ENCODE measurements at places on chromosomes 5 and 9.

- DNase-seq: no peak
These were observed 45.3 kb downstream of the SMARCA2 start for GRCh38 chr9:2060424-2060823.

DNA sequence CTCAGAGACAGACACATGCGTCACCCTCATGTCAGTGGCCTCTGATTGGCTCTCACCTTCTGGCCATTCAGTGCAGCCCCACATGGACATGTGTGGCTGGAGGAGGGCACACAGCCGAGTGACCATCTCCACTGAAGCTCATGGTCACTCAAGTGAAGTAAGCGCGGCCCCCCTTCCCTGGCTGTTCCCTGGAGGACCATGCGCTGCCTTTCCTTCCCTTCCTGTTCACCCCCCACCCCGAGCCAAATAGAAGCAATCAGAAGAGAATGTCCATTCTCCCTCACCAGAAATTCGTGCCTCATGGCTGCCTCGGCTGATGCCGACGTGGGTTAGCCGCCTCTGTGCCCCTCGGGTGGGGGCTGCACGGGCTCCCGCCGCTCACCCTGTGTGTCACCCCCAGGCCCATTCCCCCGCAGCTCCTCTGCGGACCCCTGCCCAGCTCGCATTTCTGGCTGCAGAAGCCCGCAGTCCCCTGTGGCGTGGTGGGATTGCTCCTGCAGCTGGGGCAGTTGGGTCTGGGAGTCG, 12.5 kb upstream of the COL5A1 start:
- DNase-seq: no peak

DNA sequence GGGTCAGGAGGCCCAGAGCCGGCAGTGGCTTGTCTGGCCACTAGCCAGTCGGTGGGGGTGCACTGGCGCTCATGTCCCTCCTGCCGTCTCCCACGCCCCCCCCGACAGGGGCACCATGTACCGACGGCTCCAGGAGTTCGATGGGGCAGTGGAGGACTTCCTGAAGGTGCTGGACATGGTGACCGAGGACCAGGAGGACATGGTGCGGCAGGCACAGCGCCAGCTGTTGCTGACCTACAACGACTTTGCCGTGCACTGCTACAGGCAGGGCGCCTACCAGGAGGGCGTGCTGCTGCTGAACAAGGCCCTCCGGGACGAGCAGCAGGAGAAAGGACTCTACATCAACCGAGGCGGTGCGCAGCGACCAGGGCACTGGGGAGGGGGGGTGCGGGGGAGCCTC, 8.1 kb downstream of the TTC16 start:
- no peak for DNase-seq

DNA sequence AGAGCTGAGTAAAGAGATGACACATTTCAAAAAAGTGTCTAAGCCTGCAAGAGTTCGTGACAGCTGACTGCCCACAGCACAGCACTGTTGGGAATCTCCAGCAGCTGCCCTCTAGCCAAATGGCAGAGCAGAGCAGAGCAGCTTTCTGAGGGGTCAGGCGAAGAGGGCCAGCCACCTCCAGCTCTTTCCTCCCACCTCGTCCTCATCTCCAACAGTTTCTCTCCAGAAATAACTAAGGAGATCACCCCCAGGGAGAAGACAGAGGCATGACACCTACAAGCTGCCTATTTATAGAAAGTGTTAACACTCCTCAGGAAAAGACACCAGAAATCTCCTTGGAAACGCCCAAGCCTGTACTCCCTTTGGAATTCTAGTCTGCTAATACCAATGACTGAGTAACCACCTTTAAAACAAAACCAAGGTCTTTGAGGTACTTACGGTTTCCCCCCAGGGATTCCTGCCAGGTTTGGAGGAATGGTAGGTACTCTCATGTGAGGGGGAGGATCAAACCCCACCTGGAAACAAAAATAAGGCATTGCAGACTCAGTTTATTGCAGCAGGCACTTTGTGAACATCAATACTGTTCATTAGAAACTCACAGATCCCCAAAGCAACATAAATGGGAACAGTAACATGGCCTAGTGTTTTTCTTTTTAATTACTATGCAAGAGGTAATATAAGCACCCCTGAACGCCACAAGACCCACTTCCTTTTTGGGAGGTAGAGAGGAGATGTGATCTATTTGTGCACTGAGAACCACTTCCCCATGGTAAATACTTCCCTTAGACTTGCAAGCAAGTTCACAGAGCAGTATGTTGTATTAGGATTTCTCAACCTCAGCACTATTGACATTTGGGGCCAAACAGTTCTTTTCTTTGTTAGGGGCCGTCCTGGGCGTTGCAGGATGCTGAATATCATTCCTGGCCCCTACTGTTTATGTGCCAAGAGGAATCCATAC, 79.3 kb downstream of the TLE1 start:
- no peak for DNase-seq

DNA sequence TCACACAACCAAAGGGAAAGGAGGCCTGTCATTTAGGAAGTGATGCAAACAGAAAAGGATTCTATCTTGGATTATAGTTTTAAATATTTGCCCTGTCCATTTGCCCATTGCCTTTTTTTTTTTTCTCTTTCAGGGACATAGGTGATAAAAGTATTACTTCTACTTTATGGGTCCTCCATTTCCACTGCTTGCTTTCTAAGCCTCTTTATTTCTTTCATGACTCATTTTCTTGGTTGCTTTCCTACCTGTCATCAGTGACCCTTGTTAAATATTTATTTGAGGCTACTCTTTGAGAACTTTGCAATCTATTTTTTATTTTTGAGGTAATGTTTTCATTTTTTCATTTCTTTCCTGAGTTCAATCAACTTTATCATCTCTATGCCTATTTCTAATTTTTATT, 522.9 kb upstream of the ARRDC3 start:
- no peak for DNase-seq

GRCh38 chr5:144315994-144316634, 145.4 kb downstream of the KCTD16 start:
- DNase-seq: no peak

DNA sequence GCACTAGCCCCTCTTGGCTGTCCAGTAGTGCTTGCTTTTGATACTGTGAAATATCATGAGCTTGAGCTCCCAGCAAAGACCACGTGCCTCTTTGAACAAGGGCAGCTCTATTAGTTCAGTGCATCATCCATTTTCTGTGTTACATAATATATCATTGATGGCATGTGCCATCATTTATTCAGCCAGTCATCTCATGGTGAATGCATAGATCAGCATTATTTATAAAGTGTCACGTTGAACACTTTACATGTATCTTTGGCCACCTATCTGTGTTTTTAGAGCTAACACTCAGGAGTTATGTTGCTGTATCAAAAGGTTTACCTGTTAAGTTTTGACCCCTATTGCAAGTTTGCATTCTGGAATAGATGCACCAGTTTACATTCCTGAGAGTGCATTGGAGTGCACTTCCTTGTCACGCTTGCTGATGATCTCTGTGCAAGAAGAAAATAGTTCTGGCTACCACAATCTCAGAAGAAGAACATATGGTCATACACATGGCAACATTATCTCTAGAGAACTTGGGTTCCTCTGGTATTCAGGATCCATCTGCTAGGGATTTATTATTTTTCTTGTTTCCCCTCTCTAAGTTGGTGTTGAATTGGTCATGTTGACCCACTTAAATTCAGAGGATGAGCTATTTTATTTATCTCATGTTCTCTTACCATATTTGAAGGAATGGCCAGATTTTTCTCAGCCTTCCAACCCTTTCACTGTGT, 120.9 kb downstream of the SH3GL2 start:
- no peak for DNase-seq

DNA sequence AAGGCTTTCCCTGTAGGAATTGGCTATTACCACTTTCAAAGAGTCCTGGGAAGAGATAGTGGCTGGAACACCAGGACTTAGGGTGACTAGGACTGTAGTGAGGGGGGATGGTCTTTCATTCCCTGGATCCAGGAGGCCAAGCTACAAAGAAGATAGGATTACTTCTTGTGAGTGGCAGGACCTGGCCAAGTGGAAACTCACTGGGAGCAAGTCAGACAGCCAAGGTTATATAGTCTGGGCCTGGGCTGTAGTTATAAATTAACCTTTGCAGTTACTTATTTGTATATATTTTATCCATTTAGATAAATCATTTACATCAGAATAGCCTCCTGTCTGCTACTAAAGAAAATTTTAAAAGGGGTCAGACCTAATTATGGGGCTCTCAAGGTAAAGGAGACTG, 124.3 kb downstream of the TLR4 start:
- no peak for DNase-seq

DNA sequence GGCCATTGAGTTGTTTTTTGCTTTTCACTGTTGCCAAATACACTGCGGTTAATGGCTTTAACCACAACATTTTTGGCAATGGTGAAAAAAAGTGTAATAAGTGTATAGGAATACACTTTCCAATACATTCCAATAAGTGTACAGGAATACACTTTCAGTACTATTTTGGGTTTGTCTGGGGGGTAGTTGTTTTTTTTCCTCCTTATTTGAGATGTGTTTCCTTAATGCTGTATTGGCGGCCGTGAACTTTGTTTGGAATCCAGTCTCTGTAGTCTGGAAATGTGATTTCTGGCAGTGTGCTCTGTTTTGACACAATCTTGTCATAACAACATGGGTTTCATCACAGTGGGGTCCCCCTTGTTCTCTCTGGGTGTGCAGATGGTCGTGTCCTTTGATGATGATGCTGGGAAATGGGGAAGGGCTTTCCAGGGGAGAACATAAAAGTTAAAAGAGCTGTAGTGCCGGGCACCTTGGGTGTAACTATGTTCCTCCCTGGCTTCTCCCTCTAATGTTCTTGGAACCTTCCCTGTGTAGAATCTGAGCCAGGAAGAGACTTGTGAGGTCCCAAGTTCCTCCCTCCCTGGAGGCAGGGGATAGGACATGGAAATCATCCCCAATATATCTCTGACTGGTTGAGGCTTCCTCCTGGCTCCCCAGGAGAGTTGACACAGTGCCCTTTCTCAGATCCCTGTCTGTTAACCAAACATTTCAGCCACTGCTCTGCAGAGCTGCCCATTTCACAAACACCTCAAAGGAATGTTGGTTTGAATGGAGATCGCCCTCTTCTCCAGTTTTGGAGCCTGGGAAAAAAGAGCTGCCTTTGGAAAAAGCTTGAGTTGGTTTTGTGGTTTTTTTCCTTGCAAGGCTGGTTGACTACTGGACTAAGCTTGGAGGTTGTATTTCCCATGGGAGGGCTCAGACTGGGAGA, 44.8 kb downstream of the RCL1 start:
- DNase-seq: no peak

DNA sequence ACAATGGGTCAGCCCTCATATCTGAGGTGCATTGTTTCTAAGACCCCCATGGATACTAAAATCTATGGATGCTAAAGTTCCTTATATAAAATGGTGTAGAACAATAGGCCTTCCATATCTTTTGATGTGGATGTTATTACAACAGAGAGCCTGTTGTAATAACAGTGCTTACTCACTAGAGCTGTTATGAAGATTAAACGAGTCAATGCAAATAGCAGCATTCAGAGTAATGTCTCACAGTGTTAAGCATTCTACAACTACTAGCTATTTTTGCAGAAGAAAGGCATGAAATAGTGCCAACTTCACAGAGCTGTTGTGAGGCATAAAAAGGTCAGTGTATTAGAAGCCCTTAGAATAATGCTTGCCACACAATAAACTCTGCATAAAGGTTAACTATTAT, 13.0 kb downstream of the CHSY3 start:
- DNase-seq: no peak

DNA sequence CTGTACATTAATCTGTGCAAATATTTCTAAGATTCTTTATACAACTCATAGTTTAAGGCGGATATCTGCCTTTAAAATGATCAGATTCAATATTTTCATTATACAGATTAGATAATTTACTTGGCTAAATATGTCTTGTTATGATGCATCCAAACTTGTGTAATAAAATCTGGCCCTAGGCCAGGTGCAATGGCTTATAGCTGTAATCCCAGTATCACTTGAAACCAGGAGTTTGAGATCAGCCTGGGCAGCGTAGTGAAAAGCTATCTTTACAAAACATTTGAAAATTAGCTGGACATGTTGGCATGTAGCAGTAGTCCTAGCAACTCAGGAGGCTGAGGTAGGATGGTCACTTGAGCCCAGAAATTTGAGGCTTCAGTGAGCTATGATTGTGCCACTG, 2002.2 kb upstream of the ACO1 start:
- DNase-seq: no peak

GRCh38 chr5:18403941-18404438, 769.7 kb downstream of the TAF11L14 start:
- no peak for DNase-seq

GRCh38 chr5:121899346-121899745, 47.7 kb downstream of the FTMT start:
- no peak for DNase-seq

DNA sequence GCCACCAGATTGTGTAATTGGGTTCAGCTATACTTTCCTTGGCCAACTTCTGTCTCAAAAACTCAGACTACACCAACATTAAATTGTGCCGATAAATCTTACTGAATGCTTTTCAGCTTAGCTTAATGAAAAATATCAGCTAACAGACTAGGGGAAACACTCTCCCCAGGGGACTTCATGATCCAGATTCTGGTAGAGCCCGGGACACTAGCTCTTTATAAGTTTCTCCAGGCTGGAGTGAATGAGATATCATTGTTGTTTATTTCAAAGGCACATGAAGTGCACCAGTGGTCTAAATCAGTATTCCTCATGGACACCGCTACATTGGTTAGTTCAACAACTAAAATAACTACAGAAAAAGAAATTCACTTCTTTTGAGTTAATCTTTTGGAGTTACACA, 10.5 kb upstream of the LHFPL2 start:
- no peak for DNase-seq

DNA sequence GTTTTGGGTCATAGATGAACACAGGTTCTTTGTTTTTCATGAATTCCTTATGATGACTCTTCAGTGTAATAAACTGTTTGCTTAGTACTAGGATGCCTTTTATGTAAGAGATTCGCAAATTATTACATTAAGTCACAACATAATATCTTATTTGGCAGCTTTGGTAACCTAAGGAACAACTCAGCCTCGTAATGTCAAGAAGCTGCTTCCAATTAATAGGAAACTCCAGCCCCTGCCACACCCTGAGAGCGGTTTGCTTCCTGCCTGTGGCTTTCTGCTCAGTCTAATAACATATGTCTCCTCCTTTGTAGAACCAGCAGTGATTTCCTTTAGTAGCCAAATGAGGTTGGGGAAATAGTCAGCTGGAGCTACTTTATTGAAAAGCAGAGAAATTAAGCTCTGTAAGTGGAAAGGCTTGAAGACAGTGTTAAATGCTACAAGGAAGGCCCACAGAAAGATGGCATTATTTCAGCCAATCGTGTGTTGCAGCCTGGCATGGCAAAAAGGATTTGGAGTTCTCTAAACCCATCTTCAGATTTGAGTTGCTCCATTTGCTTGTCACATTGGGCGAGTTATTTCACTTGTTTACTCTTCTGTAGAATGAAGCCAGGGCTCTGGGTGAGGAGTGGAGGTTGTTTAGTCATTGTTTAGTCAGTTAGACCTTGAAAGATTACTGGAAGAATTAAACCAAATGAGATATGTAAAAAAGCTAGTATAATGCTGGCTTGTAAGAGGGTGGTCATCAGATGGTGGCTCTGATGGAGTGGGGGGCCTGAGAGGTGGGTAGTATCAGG, 54.1 kb downstream of the MTAP start:
- no peak for DNase-seq

DNA sequence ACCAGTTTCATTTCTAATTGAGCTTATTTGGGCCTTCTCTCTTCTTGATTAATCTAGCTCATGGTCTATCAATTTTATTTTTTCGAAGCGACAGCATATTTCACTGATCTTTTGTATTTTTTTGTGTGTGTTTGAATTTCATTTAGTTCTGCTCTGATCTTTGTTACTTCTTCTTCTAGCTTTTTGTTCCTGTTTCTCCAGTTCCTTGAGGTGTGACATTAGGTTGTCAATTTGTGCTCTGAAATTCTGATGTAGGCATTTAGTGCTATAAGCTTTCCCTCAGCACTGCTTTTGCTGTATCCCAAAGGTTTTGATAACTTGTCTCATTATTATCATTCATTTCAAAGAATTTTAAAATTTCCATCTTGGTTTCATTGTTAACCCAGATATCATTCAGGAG, 67.3 kb downstream of the STRBP start:
- no peak for DNase-seq

Measured in GM18507 (cell line).